Suppressor macrophage treated with lipopolysaccharide for 4 hours (primary cell): ENCODE measurements at places on chromosomes 6 and 20.

GRCh38 chr6:10838794-10839333, 525 bp upstream of the MAK start:
- no peak for DNase-seq

DNA sequence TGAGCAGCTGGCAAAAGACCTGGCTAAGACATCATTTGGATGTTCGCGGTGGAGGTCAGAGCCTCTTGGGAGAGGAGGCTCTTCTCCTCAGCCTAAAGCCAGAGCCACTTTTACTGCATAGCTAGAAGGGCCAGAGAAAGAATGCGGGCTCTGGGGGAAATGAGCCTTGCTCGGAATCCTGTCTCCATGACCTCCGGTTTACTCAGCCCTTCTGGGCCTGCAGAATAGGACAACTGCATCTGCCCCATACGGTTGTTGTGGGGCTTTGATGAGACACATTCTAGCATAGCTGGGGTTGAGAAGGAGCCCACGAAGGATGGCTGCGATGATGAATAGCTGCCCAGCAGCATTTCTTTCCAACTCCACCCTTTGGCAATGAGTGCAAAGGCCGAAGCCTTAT, 115.0 kb upstream of the SLC22A23 start:
- no peak for DNase-seq

- DNase-seq = no peak
Measured at GRCh38 chr6:65126667-65127066, 580.4 kb downstream of the EYS start.

- no peak for DNase-seq
Measured at GRCh38 chr6:10556589-10556988, 35.4 kb downstream of the GCNT2 start.

DNA sequence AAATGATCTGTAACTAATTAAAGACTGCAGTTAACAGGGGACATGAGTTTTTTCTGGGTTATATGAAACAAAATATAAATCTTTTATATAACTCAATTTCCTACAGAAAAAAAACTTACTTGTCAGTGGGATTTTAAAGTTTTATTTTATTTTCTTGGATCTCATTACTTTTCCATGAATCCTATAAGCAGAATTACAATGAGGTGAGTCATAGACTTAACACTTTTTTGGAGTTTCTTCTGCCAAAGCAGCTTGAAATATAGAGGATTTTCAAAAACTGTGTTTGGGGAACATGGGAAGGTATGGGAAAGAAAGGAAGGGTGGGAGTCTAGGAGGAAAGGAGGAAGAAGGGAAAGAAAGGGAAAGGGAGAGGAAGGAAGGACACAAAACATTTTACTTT, 130.7 kb downstream of the AIG1 start:
- no peak for DNase-seq

GRCh38 chr20:24658920-24659660, 189.7 kb downstream of the SYNDIG1 start:
- no peak for DNase-seq

GRCh38 chr6:163380216-163380615, 34.3 kb upstream of the QKI start:
- no peak for DNase-seq

- DNase-seq = no peak
Measured at GRCh38 chr6:43671011-43671800, 16.4 kb downstream of the MRPS18A start.

DNA sequence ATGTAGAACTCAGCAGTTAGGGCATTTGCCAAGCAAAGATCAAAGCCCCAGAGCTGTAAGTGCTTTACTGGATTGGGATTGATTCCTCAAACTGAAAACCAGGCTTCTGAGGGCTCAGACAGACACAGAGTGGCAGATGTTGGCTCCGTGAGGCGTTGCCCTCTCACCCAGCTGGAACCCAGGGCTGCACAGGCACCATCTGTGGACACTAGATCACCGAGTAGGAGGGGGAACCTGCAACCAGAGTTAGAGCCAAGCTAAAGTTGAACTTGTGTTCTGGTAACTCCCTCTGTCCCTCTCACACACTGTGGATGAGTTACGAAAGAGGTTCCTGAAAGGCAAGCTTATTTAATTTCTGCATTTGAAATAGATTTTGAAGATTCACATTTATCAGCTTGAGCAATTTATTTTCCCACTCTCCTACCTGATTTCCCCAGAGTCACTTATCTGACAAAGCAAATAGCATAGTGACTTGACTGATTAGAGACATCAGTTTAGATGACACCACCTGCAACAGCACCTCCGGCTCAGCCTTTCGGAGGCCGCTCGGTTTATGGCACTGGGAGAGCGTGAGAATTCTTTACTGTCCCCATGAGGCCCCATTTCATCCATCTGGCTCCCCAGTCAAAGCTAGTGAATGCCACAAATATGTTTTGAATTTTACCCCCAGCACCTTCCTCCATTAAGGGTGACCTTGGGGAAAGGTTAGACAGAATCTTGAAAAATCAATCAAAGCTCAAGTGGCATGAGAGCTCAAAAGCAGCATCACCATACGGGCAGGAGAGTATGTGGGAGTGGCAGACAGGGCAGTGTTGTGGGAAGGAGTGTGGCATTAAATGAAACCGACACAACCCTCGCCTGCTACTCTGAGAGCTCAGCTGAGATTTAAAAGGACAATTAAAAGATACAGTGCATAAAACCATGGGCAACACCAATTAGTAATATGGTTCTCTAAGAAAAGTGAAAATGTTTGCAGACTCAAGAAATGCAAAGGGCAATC, 48.5 kb downstream of the RPF2 start:
- DNase-seq = peak; percentile 23

DNA sequence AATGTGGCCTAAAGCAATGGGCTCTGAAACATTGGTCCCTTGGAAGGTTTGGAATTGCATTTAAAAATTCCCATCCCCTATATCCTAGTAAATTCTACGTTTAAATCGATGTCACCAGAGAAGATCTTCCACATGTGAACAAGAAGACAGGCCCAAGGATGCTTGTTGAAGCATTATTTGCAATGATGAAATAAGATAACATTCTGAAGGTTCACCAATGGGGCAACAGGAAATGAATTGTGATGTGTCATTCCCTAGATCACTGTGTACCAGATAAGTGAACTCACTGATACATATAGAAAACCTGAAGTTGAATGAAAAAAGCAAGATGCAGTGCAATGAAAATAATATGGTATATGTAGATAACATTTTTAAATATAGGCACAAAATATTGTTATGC, 464.3 kb upstream of the BTBD3 start:
- DNase-seq = peak; percentile 3
